ENCODE measurements at places on chromosomes 13 and 19.

GRCh38 chr19:45179072-45179891 is 698 bp downstream of the BLOC1S3 start:
- peak; percentile 20 for DNase-seq

DNA sequence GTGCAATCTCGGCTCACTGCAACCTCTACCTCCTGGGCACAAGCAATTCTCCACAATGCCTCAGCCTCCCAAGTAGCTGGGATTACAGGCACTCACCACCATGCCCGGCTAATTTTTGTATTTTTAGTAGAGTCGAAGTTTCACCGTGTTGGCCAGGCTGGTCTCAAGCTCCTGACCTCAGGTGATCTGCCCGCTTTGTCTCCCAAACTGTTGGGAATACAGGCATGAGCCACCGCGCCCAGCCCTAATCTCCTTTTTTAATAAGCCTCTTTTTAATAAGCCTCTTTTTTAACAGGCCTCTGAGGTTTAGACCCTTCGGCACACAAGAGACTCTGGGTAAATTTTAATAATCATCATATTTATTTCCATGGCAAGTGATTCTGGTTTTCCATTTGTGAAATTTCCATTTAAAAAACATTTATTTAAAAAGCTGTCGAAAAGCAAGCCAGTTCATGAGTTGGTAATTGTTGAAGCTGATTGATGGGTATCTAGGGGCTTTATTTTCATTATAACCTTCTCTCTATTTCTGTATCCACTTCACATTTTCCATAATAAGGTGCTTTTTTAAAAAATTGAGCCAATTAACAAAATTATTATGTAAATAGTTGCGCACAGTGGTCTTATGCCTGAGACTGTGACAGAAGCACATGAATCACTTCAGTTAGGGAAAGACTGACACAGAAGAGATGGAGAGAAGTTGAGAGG is 11.8 kb downstream of the POU2F2 start:
- no peak for DNase-seq

GRCh38 chr19:34603003-34603402 is 74.0 kb downstream of the SCGB2B2 start:
- DNase-seq = no peak

DNA sequence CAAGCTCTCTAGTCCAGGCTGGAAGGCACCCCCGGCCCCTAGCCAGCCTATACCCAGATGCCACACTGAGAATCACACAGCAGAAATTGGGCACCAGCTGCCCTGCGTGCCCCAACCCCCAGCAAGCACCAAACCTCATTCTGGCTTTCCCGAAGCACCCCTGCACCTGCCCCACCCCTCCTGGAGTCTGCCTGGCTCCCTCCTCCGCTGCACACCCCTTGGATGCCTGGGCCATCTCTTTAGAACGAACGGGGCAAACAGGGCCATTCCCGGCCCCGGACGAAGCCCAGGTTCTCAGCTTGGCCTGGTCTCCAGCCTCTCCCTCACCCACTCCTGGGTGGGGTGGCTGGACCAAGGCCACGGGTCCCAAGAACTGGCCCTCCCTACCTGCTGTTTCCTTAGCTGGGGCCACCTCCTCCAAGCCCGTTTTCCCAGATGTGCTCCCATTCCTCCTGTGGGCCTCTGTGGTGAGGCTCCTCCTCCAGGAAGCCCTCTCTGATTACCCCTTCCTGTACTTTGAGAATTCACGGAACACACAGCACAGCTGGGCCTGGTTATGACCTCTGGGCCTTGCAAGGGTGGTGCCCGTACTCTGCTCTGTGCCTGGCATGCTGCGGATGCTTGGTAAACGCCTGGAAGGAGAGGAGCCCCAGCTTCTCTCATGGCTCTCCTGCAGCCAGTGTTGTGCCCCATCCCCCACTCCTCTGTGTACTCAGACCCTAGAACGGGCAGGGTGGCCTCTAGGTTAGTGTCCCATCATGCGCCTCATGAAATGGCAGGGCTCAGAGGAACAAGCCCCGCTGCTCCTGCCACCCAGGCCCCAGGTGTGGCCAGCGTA is 21.4 kb downstream of the CEBPG start:
- no peak for DNase-seq

GRCh38 chr13:40631605-40632004 is 34.8 kb downstream of the FOXO1 start:
- no peak for DNase-seq

DNA sequence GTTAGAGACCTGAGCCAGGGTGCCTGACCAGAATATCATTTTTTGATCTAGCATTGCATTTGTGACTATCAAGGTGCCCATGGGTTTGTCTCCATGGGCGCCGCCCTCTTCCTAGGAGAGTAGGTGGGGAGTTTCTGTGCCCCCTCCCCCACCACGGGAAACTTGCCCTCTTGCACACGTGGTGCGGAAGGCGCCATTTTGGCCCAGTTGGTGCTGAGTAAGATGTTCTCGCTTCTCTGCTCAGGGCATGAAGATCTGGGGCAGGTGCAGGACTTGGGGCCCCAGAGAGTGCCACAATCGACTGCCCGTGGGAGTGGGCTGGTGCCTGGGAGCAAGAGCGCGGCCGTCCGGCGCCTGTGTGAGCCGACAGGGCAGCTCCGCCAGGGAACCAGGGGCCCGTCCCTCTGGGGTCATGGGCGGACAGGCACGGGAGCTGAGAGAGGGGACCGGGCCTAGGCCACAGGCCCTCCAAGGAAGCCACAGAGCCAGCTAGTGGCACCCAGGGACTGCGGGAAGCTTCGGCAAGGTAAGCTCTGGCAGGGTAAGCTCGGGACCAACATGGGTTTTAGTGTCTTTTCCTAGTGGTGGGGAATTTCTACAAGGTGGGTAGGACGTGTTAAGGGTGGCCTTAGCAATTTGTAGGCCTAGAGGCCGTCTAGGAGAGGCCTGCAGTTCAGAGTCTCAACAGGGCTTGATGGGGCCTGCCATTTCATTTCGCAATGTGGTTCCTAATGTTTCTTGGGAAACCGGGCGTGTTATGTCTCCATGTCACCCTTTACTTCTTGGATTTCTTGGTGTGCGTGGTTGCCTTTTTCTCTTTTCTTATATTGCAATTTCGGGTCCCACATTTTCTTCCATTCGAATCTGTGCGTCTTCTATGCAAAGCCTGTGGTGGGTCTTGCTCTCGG is 14.5 kb downstream of the SACS start:
- DNase-seq = no peak

DNA sequence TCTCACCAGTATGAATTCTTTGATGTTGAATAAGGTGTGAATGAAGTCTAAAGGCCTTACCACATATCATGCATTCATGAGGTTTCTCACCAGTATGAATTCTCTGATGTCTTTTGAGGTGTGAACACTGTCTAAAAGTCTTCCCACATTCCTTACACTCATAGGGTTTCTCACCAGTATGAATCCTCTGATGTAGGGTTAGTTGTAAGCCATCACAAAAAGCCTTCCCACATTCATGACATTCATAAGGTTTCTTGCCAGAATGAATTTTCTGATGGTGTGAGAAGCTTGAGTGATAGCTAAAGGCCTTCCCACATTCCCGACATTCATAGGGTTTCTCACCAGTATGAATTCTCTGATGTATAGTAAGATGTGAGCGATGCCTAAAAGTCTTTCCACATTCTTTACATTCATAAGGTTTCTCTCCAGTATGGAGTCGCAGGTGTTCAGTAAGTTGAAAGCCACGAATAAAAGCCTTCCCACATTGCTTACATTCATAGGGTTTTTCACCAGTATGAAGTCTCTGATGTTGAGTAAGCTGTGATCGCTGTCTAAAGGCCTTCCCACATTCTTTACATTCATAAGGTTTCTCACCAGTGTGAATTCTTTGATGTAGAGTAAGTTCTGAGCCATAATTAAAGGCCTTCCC is 27.7 kb downstream of the ZNF461 start:
- no peak for DNase-seq

- no peak for DNase-seq
Observed at GRCh38 chr13:62305756-62306155, 890.1 kb upstream of the PCDH20 start.

GRCh38 chr13:113117335-113117872 is 5.2 kb upstream of the F10 start:
- no peak for DNase-seq

GRCh38 chr19:16871871-16872270 is 16.9 kb upstream of the F2RL3 start:
- DNase-seq = no peak

- DNase-seq = no peak
Observed at GRCh38 chr13:93399212-93399611, 172.6 kb downstream of the GPC6 start.

- DNase-seq = no peak
Observed at GRCh38 chr13:51373451-51373850, 34.0 kb downstream of the SERPINE3 start.

- DNase-seq = no peak
Observed at GRCh38 chr19:12788682-12789097, 2.6 kb upstream of the JUNB start.

DNA sequence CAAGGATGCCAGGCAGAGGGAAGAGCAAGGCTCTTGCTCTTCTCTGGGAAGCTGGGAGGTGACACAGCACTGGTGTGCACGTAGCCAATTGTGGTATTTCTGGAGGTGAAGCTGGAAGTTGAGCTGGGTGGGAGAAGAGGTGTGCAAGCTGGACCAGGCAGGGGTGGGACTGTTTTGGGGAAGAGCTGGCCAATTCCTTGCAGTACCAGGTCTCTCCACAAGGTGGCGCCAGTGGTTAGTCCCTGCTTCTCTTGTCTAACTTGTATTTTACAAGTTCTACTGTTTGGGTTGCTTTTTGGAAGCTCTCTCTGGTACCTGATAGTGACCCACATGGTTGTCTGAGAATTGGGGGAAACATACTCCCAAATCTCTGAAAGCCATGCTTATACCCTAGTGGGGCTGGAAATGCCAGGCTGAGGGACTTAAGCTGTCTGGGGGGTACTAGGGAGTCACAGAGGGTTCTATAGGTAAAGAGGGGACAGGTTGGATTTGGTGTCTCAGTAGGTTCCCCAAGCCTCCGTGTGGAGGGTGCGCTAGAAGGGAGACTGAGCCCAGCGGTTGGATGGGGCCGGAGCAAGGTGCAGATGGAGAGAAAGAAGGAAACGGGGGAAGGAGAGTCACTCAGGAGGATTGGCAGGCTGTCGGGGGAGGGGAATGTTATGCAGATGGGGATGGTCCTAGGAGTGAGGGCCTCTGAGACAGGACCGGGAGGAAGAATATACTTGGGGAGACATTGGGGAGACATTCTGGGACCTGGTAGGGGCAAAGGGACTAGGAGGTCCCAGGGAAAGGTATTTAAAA is 3.0 kb downstream of the HPN start:
- DNase-seq = peak; percentile 41

- DNase-seq = no peak
Observed at GRCh38 chr19:28596561-28597071, 616.3 kb downstream of the UQCRFS1 start.

GRCh38 chr19:12567951-12568350 is 16.7 kb upstream of the ZNF564 start:
- no peak for DNase-seq

GRCh38 chr13:35225582-35225981 is 250.9 kb downstream of the MAB21L1 start:
- no peak for DNase-seq

DNA sequence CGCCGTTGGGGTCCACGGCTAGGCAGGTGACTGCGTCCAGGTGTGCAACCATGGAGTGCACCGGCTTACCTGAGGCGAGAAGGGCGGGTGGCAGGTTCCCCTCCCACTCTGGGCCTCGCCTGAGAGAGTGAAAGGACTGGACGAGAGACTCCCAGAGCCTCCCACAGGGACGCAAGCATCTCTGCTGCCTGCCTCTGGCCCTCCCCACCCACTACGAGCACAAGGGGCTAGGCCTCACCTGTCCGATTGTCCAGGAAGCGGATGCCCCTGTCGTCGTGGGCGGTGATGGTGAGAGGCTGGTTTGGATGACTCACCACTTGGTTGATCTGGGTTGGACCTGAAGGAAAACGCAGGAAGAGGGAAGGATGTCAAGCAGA is 5.1 kb upstream of the PRKD2 start:
- no peak for DNase-seq

- no peak for DNase-seq
Observed at GRCh38 chr19:42088471-42089190, 12.7 kb downstream of the ZNF574 start.
